Iris pigment epithelial cell (primary cell): ENCODE measurements at places on chromosomes 1 and 21.

- DNase-seq = no peak
Measured at GRCh38 chr1:156001662-156002171, 19.0 kb downstream of the SSR2 start.

- DNase-seq = no peak
Measured at GRCh38 chr1:67264152-67264551, 43.5 kb upstream of the IL12RB2 start.

GRCh38 chr1:147551036-147551435 lies 9.7 kb downstream of the BCL9 start:
- no peak for DNase-seq

DNA sequence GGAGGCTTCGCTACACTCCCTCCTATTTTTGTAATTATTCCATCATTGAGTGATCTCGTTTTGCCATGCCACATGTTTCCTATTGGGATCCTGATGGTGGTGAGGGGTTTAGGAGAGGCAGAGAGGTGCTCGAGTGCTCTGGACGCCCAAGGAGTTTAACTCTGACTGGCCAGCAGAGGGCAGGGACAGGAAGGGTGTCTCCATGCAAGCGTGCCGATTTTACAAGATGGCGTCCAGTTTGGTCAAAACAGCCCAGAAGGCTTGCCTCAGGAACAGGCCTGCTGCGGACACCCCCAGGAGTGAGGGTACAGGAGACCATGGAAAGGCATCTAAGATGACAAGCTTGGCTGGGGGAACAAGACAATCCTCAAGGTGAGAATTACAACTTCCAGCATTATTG lies 33.8 kb upstream of the KCNE2 start:
- no peak for DNase-seq

GRCh38 chr1:7151978-7152377 lies 366.7 kb downstream of the CAMTA1 start:
- no peak for DNase-seq

DNA sequence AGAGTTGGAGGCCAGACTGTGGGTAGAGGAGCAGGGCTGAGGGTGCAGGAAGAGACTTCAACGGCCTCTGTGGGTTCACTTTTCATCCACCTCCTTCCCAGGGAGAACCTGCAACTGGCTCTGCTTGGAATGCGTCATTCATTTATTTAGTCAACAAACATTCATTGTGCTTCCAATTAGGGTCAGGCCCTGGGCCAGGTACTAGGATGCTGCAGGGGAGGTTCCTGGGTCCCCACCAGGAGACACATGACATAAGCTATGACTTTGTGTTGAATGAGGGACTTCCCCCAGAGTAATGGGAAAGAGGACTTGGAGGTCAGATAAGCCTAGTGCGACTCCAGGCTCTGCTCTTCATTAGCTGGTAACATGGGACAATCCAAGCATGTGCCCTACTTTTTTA lies 46.3 kb upstream of the RPL11 start:
- DNase-seq = no peak

GRCh38 chr1:206490771-206491405 lies 16.4 kb upstream of the RASSF5 start:
- peak; percentile 92 for DNase-seq

DNA sequence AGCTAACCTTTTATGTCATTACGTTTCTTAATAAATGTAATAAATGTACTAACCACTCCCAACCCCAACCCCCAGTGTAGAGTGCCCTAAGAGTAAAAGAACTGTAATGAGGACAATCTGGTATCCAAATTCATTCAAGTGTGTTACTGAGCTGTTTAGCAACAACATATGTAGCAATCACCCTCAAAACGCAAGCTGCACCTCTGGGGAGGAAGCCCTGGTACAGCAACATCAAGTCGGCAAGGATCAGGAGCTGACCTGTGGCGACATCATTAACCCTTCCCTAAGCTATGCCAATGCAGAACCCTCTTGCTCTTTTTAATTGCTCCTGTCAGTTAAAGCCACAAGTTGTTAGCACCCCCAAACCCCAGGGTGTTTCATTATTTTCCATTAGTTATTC lies 47.1 kb downstream of the STX6 start:
- no peak for DNase-seq

DNA sequence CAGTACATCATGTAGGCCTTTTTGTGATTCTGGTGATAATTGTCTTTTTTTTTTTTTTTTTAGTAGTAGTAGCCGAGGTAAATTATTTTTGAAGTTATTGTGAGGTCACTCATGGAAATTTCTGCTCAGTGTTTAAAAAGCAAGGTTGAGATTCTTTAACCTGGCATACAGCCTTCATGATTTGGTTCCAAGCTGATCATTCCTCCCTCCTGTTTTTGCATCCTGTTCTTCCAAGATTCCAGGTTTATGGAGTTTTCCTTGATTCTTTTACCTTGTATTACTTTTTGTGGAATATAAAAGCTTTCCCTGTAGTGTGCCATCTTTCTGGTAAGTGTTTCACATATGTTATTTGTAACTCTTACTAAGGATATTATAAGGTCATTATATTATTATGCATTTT lies 9.1 kb downstream of the ZFYVE9 start:
- DNase-seq = no peak

DNA sequence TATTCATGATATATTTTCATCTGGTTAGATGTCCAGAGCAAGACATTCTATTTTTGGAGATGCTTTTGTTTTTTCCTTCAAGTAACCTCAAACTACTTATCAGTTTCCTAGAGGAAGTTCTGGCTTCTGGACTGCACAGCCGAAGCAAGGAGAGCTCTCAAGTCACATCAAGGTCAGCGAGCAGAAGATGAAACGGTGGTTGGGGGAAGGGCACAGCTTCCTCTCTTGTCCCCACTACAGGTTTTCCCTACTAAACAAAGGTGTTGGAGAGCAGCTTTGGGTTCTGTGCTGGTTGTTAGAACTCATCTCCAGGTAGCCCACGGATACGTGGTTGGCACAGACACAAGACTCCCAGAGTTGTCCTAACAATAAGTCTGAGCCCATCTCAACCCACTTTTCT lies 5.1 kb upstream of the PLEKHO1 start:
- no peak for DNase-seq

DNA sequence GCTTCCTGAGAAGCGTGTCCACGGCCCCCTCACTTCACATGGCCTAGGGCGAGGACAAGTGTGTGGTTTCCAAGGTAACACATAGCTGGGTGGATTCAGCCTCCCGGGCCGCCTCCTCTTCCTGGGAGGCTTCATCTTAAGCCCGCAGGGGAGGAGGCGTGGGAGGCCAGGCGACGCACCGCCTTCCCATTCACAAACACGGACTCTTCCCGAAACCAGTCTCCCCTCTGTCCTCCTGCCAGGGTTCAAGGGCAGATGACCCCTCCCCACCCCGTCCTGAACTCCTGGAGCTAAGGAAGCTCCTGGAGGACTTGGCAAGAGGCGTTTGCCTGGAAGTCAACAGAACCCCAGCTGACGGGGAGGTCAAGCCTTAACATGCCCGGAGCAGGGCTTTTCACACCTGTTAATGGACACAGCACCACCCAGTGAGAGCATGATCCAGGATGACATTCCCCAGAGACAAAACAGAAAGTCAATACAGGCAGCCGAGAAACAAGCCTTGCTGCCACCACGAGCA lies 56.7 kb downstream of the KCNN3 start:
- DNase-seq = peak; percentile 42

GRCh38 chr21:19011451-19011850 lies 607.9 kb upstream of the TMPRSS15 start:
- DNase-seq = no peak

GRCh38 chr1:70355111-70355407 lies 537 bp upstream of the ANKRD13C start:
- DNase-seq = no peak

- peak; percentile 87 for DNase-seq
Measured at GRCh38 chr1:3306583-3307291, 147.7 kb upstream of the ARHGEF16 start.

DNA sequence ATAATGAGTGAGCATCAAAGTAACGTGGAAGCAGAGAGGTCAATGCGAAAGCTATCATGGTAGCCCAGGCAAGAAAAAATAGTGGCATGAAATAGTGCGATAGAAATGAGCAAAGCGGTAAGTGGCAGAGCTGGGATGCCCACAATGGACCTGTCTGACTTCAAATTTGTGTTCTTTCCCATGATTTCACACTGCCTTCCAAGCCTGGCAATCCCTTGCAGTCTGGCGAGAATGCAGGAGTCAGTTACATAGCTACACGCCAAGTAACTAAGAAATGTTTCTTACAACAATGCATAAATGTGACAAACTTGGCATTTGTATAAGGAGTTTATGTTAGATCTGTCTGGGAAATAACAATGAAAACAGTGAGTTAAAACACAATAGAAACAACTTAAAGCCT lies 82.6 kb downstream of the GRIK1 start:
- no peak for DNase-seq

DNA sequence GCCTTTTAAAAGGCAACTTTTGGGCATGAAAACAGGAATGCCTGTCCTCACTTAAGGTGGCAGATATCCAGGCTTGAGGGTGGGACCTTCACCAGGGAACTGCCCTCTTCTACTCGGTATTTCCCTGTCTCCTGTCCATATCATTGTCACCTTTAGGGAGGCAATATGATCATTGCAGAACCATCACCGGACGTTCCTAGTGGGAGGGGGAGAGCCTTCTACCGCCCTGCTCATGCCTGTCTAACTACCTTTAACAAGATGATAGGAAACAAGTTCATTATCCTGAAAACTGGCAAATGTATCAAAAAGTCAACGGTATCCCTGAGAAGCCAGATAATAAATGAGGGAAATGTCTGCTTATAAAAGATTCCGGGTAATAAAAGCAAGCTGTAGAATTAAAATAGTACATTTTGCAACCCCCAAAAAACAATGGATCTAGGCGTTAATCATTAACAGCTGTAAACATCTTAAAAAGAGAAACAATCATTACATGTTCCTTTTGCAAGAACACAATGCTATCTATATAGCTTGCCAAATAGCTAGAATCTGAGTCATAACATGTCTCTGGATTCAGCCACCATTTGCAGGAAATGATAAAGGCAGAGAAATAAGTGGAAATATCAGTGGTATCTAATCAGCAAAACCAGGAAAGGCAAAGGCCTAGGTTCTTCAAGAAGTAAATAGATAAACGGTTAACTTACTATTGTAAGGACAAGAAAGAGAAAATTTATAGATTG lies 852.9 kb upstream of the ADGRL4 start:
- DNase-seq = peak; percentile 73
